Hematopoietic multipotent progenitor cell (in vitro differentiated cells): ENCODE measurements at places on chromosomes 1 and 21. TPM values are rescaled to one million over a fixed set of nuclear protein-coding genes. Genes with fewer than 3 reads are reported as not detected.
A peak's percentile ranks its signal among the peaks of the same experiment; 100 is the strongest.

DNA sequence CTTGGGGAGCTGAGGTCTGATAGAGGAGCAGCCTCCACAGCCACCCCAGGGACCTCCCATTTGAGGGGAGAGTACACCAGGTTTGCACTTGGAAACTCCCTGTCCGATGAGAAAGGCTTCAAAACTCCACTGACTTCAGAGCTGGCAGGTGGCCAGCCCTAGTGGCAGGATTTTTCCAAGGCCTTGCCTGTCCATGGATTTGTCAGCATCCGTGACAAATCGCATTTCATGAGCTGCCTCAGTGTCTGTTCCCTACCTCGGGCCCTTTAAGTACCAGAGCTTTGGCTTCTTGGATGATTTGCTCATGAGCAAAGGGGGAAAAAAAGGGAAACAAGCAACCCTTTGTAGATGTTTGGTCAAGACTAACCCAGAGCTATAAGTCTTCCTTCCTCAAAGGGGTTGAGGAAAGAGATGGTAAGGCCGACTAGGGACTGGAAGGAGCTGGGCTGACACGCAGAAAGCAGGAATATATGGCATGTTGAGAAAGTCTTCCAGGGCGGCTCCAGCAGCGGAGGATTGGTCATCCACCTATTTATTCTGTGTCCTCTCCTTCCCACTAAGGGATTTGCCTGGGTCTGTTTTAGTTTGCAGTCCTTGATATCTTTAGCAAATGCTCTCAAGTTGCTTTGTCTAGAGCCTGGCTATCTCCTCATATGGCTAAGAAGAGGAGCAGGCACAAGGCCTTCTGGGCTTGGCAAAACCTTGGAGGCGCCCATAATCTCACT lies 2.7 kb upstream of the HSPG2 start:
- DNase-seq = peak; percentile 45

GRCh38 chr1:35574655-35575415 lies 1.7 kb downstream of the TFAP2E start:
- no peak for DNase-seq

The TMIGD3 gene
- total RNA-seq = 0.27 TPM

The AGL gene
- 5.7 TPM for total RNA-seq
